ENCODE measurements at places on chromosomes 3 and 15.

DNA sequence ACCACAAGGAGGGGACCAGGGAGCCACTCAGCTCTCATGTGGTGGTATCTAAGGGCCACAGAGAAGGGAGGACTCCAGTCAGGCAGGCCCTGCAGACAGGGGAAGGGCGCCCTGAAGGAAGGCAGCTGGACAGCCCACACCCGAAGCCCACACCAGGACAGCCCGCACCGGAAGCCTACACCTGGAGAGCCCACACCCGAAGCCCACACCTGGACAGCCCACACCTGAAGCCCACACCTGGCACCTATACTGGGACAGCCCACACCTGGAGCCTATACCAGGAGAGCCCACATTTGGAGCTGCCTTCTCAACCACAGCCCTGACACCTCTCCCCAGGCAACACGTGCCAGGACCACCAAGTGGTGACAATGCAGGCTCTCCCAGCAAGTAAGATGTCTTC is 11.7 kb downstream of the TPRA1 start:
- no peak for DNase-seq

GRCh38 chr3:31831591-31831990 is 149.5 kb downstream of the OSBPL10 start:
- DNase-seq: no peak

DNA sequence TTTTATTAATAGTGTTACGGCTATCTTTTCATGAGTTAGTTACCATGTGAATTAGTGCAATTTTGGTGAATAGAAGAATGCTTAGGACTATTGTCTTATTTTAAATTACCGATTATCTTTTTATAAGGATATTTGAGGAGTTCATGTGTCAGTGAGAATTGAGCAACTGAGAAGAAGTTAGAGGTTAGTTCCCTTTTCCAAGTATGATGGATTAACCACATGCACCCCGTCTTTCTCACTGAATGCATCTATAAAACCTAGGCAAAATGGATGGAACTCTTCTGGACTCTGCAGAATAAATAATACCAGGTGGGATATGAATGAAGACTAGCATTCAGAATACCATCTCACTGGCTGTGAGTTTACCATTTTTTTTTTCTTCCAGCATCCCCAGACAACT is 74.3 kb downstream of the TCF12 start:
- no peak for DNase-seq

- peak; percentile 14 for DNase-seq
Measured at GRCh38 chr3:190671658-190672057, 157.8 kb downstream of the IL1RAP start.

DNA sequence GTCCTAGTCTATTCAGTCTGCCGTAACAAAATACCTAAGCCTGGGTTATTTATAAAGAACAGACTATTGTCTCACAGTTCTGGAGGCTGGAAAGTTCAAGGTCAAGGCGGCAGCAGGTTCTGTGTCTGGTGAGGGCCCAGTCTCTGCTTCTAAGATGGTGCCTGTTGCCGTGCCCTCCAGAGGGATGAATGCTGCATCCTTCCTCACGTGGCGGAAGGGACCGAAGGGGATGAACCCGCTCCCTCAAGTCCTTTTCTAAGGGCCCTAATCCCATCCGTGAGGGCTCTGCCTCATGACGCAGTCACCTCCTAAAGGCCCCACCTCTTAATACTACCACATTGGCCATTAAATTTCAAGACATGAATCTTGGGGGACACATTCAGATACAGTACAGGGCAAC is 133.7 kb downstream of the CHSY1 start:
- DNase-seq: no peak

DNA sequence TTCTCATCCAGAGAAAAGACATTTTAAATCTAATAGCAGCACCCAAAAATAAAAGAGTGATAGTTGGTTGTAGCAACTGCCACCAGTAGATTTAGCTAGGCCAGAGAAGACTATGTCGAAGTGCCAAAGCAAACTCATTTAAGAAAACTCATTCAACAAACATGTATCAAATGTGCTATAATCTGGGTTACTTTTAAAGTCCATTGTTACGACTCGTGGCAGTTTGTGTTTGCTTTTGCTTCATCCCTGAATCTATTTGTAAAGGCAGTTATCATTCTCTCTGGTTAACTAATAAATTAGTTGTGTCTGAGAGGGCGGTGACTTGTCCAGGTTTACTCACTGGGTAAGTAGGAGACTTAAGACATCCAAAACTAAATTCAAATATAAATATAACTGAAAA is 159.4 kb downstream of the ZIC4 start:
- DNase-seq: no peak

Measured in RWPE1 (cell line).